Head of caudate nucleus (tissue), 42 donors: ENCODE measurements at places on chromosomes 13 and 19.

- no peak for DNase-seq
Measured at GRCh38 chr19:30385666-30386065, 13.5 kb downstream of the ZNF536 start.

DNA sequence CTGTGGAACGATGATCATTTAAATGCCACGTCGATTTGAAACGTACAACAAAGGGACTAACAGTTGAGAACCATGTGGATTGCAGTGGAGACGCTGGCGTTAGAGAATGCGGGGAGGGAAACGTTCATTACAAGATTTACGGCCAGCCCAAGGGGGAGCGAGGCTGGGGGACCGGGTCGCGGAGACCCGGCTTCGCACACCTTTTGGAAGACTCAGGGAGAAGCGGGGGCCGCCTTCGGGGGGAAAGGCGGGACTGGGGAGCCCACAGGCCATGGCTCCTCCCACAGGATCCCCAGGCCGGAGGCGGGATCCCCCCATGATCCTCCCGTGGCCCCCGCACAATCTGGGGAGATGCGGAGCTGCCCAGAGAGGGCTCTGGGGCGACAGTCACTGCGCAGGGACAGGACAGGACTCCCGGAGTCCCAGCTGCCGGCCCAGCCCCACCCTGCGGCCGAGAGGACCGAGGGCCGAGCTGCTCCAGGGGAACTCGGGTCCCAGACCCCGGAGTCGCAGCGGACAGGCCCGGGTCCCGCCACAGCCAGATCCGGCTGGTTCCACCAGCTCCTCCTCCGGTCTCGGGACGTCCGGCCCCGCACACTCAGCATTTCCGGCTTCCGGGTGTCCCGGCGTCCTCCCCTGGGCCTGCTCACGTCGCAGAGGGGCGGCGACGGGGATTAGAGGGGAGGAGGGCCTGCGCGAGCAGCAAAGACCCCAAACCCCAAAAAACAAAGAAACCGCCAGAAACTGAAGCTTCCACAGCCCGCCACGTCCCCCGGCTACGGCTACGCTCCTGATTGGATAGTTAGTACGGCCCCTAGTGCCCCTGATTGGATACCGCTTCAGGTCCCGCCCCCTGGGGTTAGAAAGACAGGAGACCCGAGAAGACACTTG, 21.1 kb upstream of the OR10H1 start:
- DNase-seq, result peak; percentile 93

DNA sequence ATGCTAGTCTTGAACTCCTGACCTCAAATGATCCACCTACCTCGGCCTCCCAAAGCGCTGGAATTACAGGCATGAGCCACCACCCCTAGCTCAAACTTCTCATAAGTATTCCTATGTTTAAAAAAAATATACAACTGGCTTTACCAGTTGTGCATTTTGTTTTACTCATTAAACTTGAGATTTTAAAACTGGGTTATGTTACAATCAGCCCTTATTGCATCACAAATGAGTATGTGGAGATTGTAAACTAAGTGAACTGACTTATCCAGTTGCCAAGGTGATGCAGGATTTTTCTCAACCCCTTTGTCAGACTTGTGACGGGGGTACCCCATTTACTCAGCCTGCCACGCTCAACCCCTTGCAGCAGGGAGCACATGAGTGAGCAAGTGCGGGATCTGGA, 14.4 kb upstream of the GTF2F2 start:
- no peak for DNase-seq

GRCh38 chr13:113421673-113422270, 31.5 kb downstream of the ADPRHL1 start:
- DNase-seq, result no peak

DNA sequence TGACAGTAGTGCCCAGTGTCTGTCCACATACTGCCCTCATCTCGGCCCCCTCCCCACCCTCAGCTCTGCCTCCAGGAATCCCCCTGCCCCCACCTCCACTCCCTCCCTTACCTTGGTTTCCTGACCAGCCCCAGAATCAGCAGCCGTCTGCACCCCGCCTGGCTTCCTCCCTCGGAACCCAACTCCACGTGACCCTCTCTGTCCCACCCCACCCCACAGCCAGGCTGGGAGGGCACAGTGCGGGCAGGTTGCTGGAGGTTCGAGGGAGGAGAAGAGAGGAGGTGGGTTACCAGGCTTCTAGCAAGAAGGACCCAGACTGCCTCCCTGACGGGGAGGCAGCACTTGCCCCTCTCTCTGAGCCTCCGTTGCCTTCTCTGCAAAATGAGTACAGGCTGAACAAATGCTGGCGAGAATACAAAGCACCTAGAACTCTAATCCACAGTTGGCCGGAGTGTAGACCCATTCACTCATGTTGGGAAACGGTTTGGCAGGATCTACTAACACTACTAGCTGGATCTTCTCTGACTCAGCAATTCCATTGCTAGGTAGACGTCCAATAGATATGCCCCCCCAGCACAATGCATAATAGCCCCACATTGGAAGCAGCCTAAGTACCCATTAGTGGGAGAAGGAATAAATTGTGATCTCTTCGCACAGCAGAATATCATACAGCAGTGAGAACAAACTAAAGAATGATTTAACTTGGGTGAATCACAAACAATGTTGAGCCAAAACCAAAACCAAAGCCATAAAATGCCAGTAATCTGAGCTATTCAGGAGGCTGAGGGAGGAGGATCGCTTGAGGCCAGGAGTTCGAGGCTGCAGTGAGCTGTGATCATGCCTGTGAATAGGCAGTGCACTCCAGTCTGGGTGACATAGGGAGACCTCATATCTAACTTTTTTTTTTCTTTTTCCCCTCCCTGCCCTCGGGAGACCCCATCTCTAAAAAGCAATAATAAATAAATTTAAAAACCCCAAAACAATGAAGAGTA, at the start of gene RASAL3:
RASAL3 (minus strand) TSS at position 151 of the 992 bp plus-strand sequence. CDS start 186 bp downstream, outside the sequence.
- no peak for DNase-seq

DNA sequence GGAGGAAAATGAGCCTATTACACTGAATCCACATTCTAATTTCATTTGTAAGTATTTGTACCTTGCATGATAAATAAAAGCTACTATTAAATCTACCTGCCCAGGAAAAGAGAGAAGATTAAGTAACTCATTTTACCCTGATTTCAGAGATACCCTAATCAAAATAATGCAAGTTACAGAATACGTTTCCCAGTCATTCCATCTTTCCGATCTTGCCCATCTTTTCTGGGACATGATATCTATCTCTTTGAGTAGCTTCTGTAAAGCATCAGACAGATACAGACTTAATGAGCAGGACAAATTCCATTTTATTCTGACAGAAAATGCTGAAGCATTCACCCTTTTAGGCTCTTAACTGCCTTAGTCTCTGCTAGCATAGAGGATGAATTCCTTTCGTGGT, 56.6 kb downstream of the SPRY2 start:
- DNase-seq, result no peak

DNA sequence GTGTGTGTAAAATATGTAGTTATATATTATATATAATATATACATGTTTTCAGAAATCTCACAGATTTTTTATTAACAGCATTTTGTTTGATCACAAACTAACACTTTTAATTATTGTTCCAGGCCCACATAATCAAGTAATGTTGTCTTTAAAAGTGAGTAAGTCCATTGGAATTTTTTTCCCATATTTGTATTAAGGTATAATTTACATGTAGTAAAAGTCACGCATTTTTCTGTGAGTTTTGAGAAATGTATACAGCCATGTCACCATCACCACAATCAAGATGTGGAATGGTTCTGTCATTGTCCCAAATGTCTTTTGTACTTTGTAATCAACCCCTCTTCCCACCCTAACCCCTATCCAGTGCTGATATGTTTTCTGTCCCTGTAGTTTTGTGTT, 120.0 kb upstream of the RFC3 start:
- no peak for DNase-seq

GRCh38 chr19:31671411-31672035, 322.3 kb upstream of the TSHZ3 start:
- DNase-seq, result no peak

- no peak for DNase-seq
Measured at GRCh38 chr19:46785054-46785979, 3.1 kb downstream of the SLC1A5 start.
